ENCODE measurements at places on chromosomes 16 and 17.

DNA sequence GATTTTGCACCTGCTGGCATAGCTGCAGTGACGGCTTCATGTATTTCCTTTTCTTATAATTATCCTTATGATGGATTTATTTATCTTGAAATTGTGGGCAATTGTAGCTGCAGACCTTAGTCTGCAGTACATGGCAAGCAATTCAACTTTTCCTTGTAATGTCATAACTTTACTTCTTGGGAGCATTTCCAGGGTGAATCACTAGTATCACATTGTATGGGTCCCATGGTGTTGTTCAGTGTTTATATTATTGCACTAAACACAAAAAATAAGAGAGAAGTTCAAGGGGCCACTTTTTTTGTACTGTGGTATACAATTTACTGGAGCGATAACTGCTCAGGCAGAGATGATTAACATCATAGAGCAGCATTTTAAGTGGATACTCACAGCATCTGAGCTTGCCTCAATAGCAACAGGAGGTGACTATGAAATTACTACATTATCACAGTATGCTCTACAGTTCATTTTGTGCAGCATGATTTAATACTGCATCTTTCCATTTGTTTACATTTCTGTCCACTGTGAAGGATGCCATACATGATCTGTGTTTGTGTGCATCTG lies 169.5 kb downstream of the STX8 start:
- DNase-seq = no peak

GRCh38 chr17:348692-349425 lies 3.7 kb downstream of the RPH3AL start:
- no peak for DNase-seq

DNA sequence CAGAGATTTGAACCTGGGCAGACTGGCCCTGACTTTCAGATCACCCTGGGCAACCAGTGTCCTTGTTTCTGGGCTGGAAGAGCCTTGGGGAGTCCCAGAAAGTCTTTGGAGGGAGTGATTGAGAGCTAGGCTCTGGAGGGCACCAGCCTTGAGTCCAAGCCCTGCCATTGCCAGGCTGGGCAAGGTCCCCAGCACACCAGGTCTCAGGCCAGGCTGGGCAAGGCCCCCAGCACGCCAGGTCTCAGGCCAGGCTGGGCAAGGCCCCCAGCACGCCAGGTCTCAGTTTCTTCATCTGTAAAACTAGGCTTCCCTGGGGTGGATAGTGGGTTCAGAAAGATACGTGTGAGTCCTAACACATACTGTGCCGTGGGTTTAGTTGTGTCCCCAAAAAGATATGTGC lies 135.0 kb downstream of the IRF8 start:
- DNase-seq = no peak

DNA sequence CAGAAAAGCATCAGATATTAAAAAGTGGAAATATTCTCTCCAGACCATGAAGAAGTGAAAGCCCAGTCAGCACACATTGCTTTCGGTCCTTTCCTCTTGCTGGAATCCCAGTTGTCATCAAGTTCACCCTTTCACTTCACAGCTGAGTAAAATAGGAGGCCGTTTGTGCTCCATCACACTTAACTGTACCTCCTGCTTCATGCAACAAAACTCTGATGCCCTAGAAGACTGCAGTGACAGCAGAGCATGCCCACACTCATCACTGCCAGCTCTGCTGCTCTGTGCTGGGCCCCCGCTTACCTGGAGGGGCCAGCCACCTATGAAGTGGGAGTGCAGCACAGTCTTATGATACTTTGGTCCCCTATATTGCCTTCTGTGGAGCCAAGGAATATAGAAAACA lies 62.5 kb downstream of the N4BP1 start:
- DNase-seq = no peak

DNA sequence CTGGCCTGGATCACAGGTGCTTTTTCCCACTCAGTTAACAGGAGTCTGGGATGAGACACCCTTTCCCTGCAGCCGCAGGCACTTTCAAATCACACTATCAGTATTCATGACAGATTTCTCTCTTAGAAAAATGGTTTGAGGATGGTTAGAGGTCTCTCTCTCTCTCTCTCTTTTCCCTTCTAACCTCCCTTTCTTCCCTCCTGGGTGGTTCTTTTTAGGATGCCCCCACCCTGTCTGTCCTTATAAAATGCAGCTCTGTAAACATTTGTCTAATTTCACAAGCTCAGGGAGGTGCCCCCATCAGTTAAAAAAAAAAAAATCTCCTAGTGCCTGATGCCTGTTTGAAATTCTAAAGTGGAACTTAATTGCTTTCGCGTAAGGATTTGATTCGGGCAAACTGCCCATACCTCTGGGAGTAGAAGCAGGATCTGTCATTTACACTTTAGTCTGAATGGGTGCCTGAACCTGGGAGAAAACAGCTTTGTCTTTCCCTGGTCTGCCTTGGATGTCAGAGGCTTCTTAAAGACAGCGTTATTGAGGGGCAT lies 158.8 kb downstream of the CCDC182 start:
- DNase-seq = no peak

DNA sequence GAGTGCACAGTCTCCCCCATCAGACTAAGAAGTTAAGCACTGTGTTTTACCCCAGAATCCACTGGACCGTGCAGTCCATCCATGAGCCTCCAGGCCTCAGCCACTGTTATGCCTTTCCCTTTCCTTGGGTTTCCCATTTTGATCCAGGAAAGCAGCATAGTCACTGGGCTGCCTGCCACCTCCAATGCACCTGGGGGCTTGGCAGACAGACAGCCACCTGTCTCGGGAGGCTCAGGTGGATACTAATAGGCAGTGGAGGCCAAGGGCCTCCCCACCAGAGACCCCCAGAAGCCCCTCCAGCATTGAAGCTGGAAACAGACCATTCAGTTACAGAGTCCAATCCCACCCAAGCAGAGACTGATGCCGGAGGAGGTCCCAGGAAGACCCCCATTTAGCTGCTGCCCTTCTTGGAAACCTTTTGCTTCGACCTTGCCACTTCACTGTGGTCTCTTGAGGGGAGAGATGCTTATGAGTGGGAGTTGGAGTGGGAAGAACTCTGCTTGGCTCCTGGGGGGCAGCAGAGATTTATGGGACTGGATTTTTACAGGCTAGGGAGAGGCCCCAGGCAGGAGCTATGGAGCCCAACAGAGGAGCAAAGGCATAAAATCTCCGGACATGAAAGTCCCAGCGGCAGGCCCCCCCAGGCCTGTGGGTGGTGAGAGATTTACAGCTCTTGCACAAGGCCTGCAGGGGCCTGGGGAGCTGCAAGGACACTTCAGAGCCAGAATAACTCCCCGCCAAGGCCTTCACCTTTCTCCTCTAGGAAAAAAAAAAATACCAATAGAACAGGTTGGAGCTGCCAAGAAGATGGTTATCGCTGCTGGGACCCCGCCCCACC lies 12.2 kb upstream of the SP2 start:
- DNase-seq = no peak

DNA sequence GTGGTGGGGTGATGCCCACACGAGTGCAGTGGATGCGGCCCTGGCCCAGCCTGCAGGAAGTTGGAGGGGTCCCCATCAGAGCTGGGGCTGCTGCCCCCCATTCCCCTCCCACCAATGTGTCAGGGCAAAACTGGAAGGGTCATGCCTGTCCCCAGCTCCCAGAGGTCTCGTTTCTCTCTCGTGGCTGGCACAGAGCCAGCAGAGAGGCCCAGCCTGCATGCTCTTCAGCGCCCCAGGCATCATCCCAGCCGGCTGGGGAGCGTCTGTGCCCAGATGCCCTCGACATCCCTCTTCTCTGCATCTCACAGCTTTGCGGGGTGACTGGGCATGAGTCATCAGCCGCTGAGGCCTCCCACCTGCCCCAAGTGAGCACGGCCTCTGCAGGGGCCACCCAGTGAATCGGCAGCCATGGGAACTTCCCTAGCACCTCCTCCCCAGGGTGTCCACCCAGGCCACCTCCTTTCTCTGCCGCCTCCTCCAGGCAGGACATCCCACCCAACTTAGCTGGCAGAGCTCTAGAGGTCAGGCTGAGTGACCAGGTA lies 9.8 kb upstream of the CSNK1D start:
- DNase-seq = no peak

DNA sequence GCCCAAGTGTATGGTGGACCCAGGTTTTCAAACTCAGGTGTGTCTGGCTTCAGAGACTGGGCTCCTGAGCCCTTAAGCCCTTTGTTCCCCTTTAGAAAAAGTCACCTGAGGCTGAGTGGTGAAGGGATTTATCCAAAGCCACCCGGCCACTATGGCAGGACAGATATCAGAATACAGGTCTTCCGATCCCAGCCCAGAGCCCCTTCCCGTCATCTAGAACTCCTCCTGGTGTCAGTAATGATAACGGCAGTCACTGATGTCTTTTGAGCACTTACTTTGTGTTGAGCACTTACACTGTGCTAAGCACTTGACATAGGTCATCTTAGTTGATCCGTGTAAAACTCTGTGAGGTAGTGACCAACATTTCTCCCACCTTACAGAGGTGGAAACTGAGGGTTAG lies 16.6 kb downstream of the NOD2 start:
- no peak for DNase-seq

GRCh38 chr17:16287563-16288027 lies 65.7 kb downstream of the CENPV start:
- DNase-seq = no peak

DNA sequence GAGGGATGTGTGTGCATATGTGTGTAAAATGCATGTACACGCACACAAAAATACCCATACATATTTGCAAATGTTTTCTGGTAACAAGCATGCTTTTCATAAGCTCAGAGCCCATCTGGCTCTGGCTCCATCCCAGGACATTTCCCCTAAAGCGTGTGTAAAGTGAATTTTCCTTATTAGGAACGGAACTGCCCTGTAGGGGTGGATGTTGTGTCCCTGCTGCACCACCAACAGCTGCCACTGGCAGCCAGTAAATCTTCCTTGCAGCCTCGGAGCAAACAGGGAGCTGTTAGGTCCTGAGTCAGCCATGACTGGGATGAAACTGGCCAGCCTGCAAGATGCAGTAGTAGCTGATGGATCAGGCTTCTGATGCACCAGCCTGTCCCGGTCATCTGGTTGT lies 393.5 kb downstream of the UTP18 start:
- DNase-seq = peak; percentile 57

GRCh38 chr17:74699236-74699635 lies 13.5 kb downstream of the CD300LF start:
- no peak for DNase-seq

DNA sequence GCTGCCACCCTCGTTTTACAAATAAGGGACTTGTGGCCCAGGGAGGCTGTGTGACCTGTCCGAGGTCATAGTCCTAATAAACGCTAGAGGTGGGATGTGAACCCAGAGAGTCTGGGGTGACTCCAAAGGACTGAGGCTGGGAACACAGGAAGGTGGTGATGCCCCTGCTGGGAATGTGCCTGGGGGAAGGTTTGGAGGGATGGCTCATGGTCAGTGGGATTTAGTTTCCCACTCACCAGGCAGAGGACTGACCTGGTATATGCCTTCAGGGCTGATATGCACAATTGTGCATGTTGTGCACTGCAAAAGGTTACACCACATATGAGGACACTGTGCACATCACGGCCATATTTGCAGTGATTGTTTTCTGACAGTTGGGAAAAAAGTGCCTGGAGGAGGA lies 13.9 kb upstream of the WNT9B start:
- no peak for DNase-seq

GRCh38 chr16:15897834-15898254 lies 9.4 kb upstream of the CEP20 start:
- DNase-seq = no peak

GRCh38 chr17:50218771-50219315 lies 17.4 kb upstream of the COL1A1 start:
- no peak for DNase-seq

GRCh38 chr16:57998486-57998885 lies 2.0 kb downstream of the ZNF319 start:
- DNase-seq = no peak

DNA sequence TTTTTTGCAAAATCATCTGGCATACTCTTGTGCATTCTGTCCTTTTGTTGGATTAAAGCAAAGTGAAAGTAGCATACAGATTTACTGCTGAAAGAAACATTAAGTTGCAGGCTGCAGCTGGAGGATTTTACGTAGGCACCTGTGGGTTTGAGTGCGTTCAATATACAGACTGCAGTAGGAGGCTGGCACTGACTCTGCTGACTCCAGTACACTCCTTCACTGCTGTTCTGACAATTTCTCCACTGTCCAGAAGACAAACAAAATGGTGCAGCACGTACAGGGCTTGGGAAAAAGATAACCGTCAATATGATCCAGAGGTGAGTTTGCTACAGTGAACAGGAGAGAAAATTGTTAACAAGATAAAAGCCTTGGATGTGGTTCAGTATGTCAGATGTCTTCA lies 73.3 kb downstream of the TANC2 start:
- DNase-seq = no peak

- DNase-seq = peak; percentile 86
These were observed 17.1 kb downstream of the MRTFB start for GRCh38 chr16:14088155-14088753.

DNA sequence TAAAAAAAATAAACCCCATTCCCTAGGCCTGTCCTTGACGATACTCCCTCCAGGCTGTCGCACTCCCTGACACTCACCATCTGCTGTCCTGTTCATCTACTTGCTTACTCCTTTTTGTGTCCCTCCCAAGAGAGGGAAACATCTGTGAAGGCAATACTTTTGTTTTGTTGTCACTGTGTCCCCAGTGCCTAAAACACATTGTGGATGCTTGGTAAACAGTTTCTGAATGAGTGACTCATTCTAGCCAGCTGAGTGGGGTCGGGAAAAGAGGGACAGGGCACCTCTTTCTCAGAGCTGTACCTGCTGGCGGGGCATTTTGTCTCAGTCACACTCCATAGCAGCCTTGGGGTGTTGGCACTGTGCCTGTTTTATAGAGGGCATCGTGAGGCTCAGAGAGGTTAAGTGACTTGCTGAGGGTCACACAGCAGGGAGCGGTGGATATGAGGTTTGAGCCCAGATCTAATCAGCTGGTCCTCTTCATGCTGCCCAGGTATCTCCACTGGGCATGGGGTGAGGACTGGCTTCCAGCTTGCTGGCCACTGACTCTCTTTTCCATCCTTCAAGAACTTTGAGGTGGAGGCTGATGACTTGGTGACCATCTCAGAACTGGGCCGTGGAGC lies 15.6 kb downstream of the MAP2K3 start:
- DNase-seq = no peak

GRCh38 chr16:6602405-6602804 lies 730.2 kb upstream of the RBFOX1 start:
- DNase-seq = peak; percentile 98

DNA sequence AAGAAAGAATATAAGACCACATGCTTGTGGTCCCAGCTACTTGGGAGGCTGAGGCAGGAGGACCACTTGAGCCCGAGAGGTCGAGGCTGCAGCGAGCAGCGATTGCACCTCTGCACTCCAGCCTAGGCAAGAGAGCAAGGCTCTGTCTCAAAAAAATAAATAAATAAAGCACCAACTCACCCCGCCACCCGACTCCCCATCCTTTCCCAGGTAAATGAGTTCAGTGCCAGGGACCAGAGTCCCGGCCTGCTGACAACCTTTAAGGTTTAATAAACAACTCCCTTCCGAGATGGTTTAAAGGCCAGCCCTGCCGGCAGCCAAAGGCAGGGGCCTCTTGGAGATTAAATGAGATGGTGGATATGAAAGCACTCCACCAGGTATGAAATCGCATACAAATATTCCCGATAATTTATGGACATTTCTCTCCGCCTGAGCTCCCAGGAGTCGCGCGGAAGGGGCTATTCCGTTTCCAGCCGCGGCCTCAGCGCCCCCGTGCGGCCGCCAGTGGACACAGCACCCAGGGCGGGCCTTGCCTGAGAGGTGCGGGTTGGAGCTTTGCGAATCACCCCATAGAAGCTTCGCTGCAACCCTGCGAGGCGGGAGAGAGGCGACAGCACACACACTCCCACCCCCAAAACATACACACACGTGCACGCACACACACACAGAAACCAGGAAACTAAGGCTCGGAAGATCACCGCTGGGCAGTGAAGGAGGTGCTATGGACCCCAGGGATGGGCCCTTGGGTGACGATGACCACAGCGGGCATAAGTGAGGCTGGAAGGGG lies 4.0 kb upstream of the RPL38 start:
- DNase-seq = peak; percentile 60

GRCh38 chr16:49563666-49564065 lies 190.1 kb downstream of the C16orf78 start:
- no peak for DNase-seq
